ENCODE measurements at places on chromosomes 3 and 15.

GRCh38 chr3:45923755-45924154 lies 19.5 kb upstream of the CXCR6 start:
- DNase-seq, result no peak

GRCh38 chr15:68206711-68207151 lies 1.6 kb upstream of the CALML4 start:
- no peak for DNase-seq

DNA sequence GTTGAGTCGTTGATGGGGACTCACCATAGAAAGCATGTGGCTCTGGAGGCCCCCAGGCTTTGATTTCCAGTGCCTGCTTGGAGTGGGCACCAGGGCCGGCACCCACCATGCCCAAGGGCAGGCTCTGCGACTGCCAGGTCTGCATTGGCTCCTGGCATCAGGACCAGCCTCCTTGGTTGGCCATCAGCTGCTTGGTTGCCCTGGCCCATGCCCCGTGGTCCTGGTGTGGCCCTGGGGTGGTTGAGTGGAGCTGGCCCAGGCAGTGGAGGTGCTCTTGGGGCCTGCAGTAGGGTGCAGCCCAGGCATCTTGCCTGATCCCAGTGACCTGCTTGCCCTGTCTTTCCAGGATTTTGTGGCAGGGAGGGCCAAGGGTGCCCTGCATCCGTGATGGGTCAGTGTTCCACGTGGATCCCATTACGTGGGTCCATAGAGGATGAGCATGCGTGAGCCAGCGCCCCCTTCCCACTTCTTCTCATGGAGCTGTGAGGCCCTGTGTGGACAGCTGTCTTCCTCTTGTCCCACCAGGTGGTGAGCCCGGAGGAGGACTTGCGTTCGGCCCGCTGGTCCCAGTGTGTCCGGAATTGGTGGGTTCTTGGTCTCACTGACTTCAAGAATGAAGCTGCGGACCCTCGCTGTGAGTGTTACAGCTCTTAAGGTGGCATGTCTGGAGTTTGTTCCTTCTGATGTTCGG lies 187.0 kb downstream of the UBE3A start:
- DNase-seq, result no peak

- no peak for DNase-seq
Measured at GRCh38 chr15:93070132-93070531, 18.9 kb downstream of the RGMA start.

Data from stimulated activated CD8-positive, alpha-beta memory T cell treated with anti-CD3 and anti-CD28 coated beads, Interleukin-15, amount 100 ng/mL, for 4 hours (primary cell).